T follicular helper cell (primary cell): ENCODE measurements at places on chromosomes 12 and 14.

- DNase-seq = no peak
These were observed 4.7 kb downstream of the LTB4R start for GRCh38 chr14:24315807-24316596.

DNA sequence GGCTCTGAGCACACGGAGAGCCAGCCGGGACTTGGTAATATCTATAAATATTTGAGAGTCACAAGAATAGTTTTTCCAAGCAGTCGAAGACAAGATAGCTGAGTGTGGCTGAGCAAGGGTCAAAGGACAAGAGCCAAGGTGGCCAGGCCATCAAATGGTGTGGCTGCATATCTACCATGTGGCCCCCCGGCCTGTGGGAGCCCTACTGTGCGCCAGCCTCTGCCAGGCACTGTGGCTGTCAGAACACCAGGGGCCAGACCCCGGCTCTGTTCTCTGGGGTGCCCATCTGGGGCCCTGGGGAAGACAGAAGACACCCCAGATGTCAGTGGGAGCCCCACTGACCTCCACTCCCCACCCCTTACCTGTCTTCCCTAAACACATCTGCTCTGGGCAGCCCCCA, 22.7 kb downstream of the BEGAIN start:
- no peak for DNase-seq

GRCh38 chr12:40149673-40150260, 43.9 kb upstream of the SLC2A13 start:
- DNase-seq = no peak

DNA sequence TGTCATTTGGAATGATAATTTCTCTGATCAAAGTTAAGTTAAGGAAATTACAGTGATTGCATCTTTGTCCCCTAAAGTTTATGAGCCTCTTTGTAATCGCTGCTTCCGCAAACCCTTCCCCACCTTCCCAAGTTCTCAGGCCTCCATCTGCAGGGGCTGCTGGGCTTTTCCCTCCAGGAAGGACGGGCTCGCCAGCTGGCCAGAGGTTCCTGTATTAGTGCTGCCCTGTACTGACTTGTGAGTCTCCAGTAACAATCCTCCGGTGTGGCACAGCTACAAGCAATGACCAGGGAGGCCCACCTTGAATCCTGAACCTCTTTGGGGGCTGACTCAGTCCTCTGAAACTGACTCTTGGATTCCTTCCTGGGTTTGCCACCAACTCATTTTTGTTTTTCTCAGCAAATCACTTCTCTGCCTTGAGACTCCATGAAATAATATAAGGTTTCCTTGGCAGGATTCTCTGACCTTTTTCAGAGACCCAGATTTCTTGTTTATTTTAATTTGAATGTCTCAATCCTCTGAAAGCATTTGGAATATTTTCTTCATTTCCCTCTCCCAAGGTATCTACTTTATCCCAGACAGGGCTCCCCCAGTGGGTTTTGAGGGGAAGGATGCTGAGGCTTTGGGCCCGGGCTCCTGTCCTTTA, 398.6 kb downstream of the ZFP36L1 start:
- DNase-seq = no peak

GRCh38 chr14:101918065-101918989, 46.0 kb upstream of the DYNC1H1 start:
- DNase-seq = no peak

- DNase-seq = no peak
These were observed 525 bp upstream of the FAR2 start for GRCh38 chr12:29148596-29148910.

GRCh38 chr14:60648934-60649874, at the start of gene SIX1:
TSS of gene SIX1 (minus strand) at chr14:60649477. CDS start at chr14:60649189, 288 bp downstream.
- DNase-seq = no peak

DNA sequence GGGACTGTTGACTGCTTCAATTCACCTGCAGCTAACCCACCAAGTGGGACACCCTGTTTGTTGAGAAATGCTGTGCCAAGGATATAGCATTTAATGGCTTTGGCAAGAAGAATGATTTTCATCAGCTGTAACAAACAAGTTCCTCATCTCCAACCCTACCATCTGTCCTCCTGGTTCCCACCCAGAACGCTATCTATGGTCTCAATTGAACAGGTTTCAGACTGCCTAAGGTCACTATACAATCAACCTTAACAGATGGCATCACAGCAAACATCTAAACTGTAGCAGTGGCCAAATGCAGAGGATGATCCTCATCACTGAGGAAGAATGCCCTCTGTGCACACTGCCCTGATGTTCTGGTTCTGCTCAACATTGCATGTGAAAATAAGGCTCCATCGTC, 546.2 kb upstream of the FOXG1 start:
- DNase-seq = no peak

DNA sequence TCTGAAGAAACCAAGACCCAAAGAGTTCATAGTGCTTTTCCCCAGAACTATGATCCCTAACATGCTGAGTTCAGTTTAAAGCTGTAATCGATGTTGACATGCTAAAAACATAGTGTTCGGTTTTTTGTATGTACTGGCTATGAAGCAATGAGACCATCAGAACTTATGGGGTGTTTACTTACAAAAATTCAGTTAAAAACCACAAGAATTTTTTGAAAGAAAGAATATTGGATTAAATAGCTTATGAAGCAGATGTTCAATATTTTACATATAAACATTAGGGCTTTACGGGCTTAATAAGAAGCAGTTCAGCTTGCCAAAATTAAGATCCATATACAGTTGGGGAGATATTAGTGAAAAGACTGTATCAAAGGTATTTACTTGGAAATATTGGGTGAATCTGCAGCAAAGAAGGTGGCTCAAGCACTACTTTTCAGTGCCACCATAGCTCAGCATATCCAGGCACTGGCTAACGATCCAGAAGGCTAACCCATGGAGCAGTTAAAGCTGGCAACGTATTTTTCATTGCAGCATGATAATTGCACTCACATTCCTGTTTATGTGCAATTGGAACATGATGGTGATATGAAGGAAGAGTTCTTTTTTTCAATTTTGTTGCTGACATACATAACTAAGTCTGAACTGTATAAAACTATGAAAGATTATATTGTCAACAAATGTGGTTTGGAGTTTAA, 125.9 kb downstream of the EFCAB11 start:
- DNase-seq = no peak

GRCh38 chr12:1080520-1081223, 89.6 kb downstream of the ERC1 start:
- no peak for DNase-seq

- peak; percentile 51 for DNase-seq
These were observed at the start of gene RARG for GRCh38 chr12:53231921-53232645. TSS of gene RARG (minus strand) at chr12:53232209. CDS start at chr12:53227545, 4,664 bp downstream.

DNA sequence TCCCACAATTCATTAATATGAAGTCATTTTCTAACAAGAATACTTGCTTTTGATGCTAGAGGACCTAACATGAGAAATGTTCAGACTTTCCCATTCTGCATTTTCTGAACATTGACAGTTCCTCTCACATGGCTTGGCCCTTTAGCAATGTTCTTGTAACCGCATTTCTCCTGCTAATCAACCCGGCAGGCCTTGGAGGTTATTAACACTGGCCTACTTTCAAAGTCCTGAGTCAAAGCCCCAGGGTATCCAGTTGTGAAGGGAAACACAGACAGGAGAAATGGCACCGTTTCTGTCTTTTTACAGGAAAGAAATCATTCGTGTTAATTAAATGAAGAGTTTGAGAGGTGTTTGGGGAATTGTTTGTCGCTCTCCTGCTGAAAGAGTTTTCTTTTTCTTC, 446.5 kb upstream of the MIS18BP1 start:
- DNase-seq = no peak

GRCh38 chr14:93062890-93063289, 52.8 kb downstream of the ITPK1 start:
- DNase-seq = no peak

DNA sequence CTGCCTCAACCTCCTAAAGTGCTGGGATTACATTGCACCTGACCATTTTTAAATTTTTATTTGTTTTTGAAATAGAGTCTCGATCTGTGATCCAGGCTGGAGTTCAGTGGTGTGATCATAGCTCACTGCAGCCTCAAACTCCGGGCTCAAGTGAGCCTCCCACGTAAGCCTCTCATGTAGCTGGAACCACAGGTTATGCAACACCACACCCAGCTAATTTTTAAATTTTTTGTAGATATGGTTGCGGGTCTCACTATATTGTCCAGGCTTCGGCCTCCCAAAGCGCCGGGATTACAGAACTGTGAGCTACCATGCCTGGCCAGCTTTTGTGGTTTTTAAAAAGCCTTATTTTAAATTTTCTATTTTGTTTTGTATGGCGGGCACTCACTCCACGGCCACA, 2.2 kb upstream of the DRAM1 start:
- DNase-seq = no peak

DNA sequence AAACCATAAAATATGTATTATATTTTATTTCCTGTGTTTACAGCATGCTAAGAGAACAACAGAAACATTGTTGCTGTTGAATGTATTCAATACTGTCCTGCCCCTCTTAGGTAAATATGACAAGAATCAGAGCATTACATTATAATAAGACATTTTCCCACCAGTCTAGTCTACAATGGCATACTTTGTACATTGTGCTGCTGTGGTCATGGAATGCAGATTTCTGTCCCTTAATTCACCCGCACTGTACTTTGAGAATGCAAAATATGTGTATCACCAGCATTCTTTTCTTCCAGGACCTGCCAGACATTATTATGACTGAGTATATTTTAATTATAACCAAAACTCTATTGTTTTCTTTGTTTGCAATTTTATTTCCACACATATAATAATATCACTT, 16.5 kb upstream of the OR10AD1 start:
- DNase-seq = no peak
